Mucosa of gallbladder (tissue), 1 donor: ENCODE measurements at places on chromosomes 11 and 22. TPM values are rescaled to one million over a fixed set of nuclear protein-coding genes. Genes with fewer than 3 reads are reported as not detected.

The SLC22A6 gene
- total RNA-seq = not detected

The GNG3 gene
- 0.40 TPM for total RNA-seq

The GPHA2 gene
- total RNA-seq = 1.3 TPM

The GRM5 gene
- total RNA-seq = 0.06 TPM

The ZNF280B gene
- 1.3 TPM for total RNA-seq

The FIBIN gene
- total RNA-seq = 8.5 TPM

The KCNK7 gene
- total RNA-seq = 1.1 TPM

The KRTAP5-9 gene
- 0.23 TPM for total RNA-seq

The SAA1 gene
- 19.3 TPM for total RNA-seq

The OR51E2 gene
- total RNA-seq = 0.63 TPM

The ELFN2 gene
- 31.2 TPM for total RNA-seq

The POU2AF2 gene
- total RNA-seq = 5.0 TPM

The THRSP gene
- total RNA-seq = not detected

The ZNF202 gene
- total RNA-seq = 8.6 TPM

The LRRC4C gene
- 2.2 TPM for total RNA-seq

The KDM4E gene
- total RNA-seq = not detected

The CCDC116 gene
- 0.37 TPM for total RNA-seq

The SCUBE2 gene
- total RNA-seq = 22.0 TPM

The OR52I1 gene
- not detected for total RNA-seq

The FAM180B gene
- 0.14 TPM for total RNA-seq

The OTOG gene
- 0.12 TPM for total RNA-seq

The TPP1 gene
- total RNA-seq = 161 TPM

The RIC3 gene
- 23.8 TPM for total RNA-seq

The TTC28 gene
- 32.7 TPM for total RNA-seq

The FLRT1 gene
- total RNA-seq = 3.8 TPM

The HORMAD2 gene
- not detected for total RNA-seq

The MTNR1B gene
- total RNA-seq = not detected

The TREH gene
- total RNA-seq = 23.0 TPM

The MN1 gene
- total RNA-seq = 17.7 TPM

The ACCS gene
- 28.1 TPM for total RNA-seq

The APOBEC3A gene
- total RNA-seq = not detected

The SMCO4 gene
- 62.4 TPM for total RNA-seq

The SPDYC gene
- not detected for total RNA-seq

The NCF4 gene
- total RNA-seq = 11.3 TPM
